ENCODE measurements at places on chromosomes 5 and 9.

DNA sequence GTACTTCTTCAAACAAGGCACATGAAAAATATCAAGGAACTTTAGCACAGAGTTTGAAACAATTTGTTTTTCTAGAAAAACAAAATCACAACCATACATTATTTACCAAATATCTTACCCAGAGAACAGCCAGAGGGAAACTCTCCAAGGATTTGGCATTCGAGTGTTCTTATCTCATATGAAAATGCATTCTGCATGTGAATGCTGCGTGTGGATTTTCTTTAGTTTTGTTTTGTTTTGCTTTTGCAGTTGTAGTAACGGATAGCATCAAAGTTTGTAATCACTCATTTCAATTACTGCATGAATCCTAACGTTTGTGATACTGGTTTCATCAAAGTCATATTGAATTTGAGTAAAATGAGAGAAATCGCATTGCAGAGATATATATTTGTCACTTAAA, 28.0 kb downstream of the ADAMTSL1 start:
- H3K27ac ChIP-seq = no peak overlapping the region
- H3K27me3 ChIP-seq = no peaks in the 10 kb centered on the region
- H3K4me3 ChIP-seq = no peak overlapping the region

GRCh38 chr5:78589923-78590322, 58.6 kb downstream of the LHFPL2 start:
- no peak for DNase-seq
- H3K4me1 ChIP-seq = no peaks in the 10 kb centered on the region
- H3K27ac ChIP-seq = no peak overlapping the region
- no peak overlapping the region for H3K4me3 ChIP-seq
- H3K36me3 ChIP-seq = no peaks in the 10 kb centered on the region
- H3K27me3 ChIP-seq = peaks cover 18% of the 10 kb centered on the region

DNA sequence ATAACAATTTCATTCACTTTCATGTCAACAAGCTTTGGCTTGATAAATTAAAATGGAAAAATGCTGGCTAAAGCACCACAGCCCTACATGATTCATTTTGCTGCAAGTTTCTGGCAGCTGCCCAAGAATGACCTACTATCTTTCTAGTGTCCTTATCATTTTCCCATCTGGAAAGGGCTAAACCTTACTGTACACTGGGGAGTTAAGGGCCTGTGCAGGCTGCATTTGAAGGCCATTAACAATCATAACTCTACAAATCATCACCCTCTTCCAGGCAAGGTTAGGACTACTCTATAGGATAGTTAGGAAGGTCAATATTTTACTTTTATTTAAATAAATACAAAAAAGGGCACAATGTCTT, 579.7 kb upstream of the ZNF608 start:
- H3K4me1 ChIP-seq = no peaks in the 10 kb centered on the region
- H3K27me3 ChIP-seq = no peaks in the 10 kb centered on the region
- H3K36me3 ChIP-seq = no peaks in the 10 kb centered on the region
- no peak overlapping the region for H3K27ac ChIP-seq

GRCh38 chr5:27722337-27722736, 684.0 kb upstream of the CDH9 start:
- no peak overlapping the region for H3K4me3 ChIP-seq
- no peak for DNase-seq
- no peak overlapping the region for H3K27ac ChIP-seq
- no peaks in the 10 kb centered on the region for H3K4me1 ChIP-seq
- H3K27me3 ChIP-seq = no peaks in the 10 kb centered on the region

DNA sequence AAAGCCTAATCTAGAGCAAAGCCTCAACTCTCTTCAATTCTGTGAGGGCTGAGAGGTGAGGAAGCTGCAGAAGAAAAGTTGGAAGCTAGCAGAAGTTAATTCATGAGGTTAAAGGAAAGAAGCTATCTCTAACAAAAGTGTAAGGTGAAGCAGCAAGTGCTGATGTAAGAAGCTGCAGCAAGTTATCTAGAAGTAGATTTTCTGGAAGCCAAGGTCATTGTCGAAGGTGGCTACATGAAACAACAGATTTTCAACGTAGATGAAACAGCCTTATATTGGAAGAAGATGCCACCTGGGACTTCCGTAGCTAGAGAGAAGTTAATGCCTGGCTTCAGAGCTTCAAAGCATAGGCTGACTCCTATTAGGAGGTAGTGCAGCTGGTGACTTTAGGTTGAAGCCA, 42.0 kb downstream of the SREK1 start:
- no peak overlapping the region for H3K27ac ChIP-seq
- H3K36me3 ChIP-seq = no peaks in the 10 kb centered on the region
- H3K4me3 ChIP-seq = no peak overlapping the region
- no peaks in the 10 kb centered on the region for H3K4me1 ChIP-seq
- H3K27me3 ChIP-seq = no peaks in the 10 kb centered on the region

- peak; percentile 87 for DNase-seq
- no peak overlapping the region for H3K27ac ChIP-seq
- H3K4me3 ChIP-seq = no peak overlapping the region
- peaks cover 12% of the 10 kb centered on the region for H3K36me3 ChIP-seq
These were observed 55.3 kb downstream of the ERAP1 start for GRCh38 chr5:96752341-96753016.

DNA sequence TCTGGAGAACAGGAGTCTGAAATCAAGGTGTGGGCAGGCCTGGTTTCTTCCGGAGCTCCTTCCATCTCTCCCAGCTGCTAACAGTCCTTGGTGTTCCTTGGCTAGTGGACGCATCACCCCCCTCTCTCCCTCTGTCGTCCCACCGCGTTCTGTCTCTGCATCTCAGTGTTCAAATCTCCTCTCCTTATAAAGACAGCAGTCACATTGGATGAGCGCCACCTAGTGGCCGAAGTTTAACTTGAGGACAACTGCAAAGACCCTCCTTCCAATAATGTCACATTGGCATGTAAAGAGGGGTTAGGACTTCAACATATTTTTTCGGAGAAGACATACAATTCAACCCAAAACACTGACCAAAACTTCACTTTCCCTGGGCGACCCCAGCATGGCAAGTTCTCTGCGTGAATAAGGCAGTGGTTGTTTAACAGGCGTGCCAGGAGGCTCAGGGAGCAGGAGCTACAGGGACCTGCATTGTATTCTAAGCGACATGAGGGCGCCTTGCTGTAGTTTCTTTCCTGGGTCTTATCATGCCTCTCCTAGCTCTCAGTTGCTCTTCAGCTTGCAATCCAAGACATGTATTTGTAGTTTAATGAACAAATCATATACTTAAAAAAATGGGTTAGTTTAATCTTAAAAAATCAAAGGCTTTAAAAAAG, 27.9 kb upstream of the BASP1 start:
- H3K4me1 ChIP-seq = no peaks in the 10 kb centered on the region
- no peak overlapping the region for H3K4me3 ChIP-seq
- peak; percentile 84 for DNase-seq
- H3K36me3 ChIP-seq = no peaks in the 10 kb centered on the region
- no peaks in the 10 kb centered on the region for H3K27me3 ChIP-seq

- no peaks in the 10 kb centered on the region for H3K27me3 ChIP-seq
- peak; percentile 72 for DNase-seq
These were observed 48.1 kb upstream of the RIOK2 start for GRCh38 chr5:97231025-97231636.

GRCh38 chr5:181050016-181050415, 9.9 kb downstream of the BTNL9 start:
- DNase-seq = no peak
- no peak overlapping the region for H3K27ac ChIP-seq

GRCh38 chr5:180816608-180817534, 14.3 kb upstream of the MGAT1 start:
- peak overlapping the region; percentile 65 for H3K27ac ChIP-seq
- H3K36me3 ChIP-seq = no peaks in the 10 kb centered on the region
- H3K27me3 ChIP-seq = no peaks in the 10 kb centered on the region
- peak; percentile 46 for DNase-seq
- peaks cover 39% of the 10 kb centered on the region for H3K4me1 ChIP-seq
- peak overlapping the region; percentile 34 for H3K4me3 ChIP-seq

DNA sequence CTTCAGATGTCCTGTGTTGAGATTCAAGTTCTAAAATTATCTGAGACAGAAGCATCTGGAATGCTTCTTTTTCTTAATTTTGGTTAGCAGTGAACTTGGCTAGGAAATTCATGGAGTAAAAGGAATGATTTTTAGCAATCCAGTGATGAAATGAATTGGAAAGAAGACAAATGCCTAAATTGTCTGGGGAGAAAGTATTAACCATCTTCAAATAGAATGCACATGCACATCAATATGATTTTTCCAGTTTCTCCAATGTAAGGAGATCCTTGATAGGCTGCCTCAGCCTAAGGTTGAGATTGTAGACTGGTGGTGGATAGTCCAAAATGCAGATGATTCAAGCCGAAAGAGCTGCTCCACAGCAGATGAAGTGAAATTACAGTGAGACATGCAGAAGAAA, 106.7 kb downstream of the PCSK5 start:
- no peaks in the 10 kb centered on the region for H3K36me3 ChIP-seq
- no peaks in the 10 kb centered on the region for H3K27me3 ChIP-seq
- H3K27ac ChIP-seq = no peak overlapping the region

DNA sequence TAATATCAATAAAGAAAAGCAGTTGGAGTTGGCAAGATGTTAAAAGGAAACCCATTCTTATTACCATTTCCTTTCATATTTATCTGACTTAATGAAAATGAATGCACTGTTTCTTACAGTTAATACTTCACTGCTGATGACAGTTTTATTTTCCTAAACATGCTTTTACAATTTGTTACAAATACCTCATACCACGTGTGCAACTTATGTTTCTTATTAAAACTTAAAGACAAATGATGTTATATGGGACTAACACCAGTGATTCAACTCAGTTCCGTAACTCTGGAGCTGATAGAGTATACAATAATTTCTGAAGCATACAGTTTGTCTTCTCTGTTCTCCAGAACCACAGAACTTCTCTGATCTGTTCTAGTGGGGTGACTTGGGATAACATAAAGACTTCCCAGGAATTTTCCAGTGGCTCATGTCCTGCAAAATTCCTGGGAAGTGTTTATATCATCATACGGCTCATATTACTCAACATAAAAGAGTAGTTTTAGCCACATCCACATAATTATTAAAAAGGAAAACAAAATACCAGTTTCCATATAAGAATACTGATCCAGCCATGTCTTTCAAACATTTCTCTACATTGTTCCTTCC, 1259.0 kb upstream of the C9orf72 start:
- no peak overlapping the region for H3K4me3 ChIP-seq
- no peak for DNase-seq
- no peaks in the 10 kb centered on the region for H3K27me3 ChIP-seq
- H3K27ac ChIP-seq = no peak overlapping the region
- no peaks in the 10 kb centered on the region for H3K4me1 ChIP-seq

DNA sequence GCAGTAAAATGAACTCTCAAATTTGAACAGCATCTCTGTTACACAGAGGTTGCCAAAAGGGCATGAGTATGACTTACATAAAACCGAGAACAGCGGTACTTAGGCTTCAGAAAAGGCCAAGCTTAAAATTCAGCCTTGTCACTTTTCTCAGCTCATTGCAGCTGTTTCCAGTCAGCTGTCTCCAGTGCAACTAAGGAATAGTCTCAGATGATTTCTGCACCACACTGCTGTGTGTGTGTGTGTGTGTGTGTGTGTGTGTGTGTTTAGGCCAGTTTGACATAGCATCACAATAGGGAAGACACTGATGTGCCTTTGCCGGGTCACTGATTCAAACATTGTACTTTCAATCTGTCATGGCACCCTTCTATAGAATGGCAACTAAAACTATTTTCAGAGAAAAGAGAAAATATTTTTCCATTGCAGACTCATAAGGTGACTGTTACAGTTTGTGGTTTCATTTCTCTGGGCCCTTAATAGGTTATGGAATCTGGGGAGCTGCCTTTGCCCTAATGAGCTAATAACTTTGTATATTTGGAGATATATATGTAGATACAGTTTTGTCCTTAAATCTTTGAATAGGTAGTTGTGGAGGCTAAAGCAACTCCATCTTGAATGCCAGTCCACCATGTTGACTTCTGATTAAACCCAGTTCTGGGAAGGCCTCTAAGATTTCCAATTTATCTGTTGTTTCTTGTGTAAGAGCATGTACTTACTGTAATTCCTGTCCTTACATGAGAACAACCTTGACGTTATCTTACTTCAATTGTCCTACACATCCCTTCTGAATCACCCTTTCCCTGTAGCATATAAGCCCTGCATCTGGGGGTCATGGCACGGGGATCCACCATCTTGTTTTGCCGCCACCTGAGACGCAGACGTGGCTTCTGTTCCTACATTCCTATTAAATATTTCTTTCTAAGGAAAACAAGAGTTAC, 4.5 kb downstream of the LSM11 start:
- no peak for DNase-seq
- H3K4me1 ChIP-seq = peaks cover 11% of the 10 kb centered on the region
- H3K36me3 ChIP-seq = no peaks in the 10 kb centered on the region
- H3K27me3 ChIP-seq = no peaks in the 10 kb centered on the region
- H3K27ac ChIP-seq = no peak overlapping the region

- no peaks in the 10 kb centered on the region for H3K27me3 ChIP-seq
- H3K4me1 ChIP-seq = no peaks in the 10 kb centered on the region
- peak overlapping the region; percentile 70 for H3K4me3 ChIP-seq
These were observed 1.5 kb downstream of the NSMF start for GRCh38 chr9:137457406-137458193.

- peaks cover 38% of the 10 kb centered on the region for H3K36me3 ChIP-seq
- no peak overlapping the region for H3K4me3 ChIP-seq
- H3K4me1 ChIP-seq = no peaks in the 10 kb centered on the region
- no peaks in the 10 kb centered on the region for H3K27me3 ChIP-seq
These were observed 70.8 kb downstream of the PSMB7 start for GRCh38 chr9:124344291-124345050.

DNA sequence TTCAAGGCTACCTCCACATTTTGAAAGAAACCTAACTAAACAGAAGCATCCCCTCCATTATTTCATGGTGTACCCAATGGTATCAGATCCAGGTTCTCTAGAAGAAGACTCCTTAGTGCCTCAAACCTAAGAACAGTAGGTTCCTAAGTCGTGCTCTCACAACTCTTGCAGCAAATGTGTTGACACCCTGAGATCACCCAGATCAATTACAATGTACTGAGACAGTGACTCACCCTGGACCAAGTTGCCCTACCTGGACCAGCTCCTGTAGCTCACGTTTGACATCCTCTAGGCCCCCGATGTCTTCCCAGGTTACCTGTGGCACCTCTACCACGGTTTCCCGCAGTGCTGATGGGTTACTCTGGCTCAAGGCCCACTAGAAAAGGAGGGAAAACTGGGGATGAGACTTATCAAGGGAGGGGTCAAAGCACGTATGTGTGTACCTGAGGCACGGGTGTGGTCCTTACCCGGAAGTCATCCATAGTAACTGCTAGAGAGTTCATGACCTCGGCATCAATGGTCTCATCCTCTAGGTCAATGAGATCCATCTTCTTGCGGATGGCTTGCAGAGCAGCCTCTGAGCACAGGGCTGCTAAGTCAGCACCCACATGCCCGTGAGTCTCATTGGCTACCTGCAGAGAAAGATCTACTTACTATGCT, 11.7 kb downstream of the VCP start:
- DNase-seq = no peak
- H3K36me3 ChIP-seq = peaks cover 98% of the 10 kb centered on the region
- H3K4me3 ChIP-seq = no peak overlapping the region
- no peaks in the 10 kb centered on the region for H3K27me3 ChIP-seq
- H3K4me1 ChIP-seq = no peaks in the 10 kb centered on the region

GRCh38 chr9:74358959-74359358, 138.2 kb upstream of the RORB start:
- no peak overlapping the region for H3K27ac ChIP-seq
- no peaks in the 10 kb centered on the region for H3K36me3 ChIP-seq
- H3K27me3 ChIP-seq = no peaks in the 10 kb centered on the region
- H3K4me3 ChIP-seq = no peak overlapping the region
- no peak for DNase-seq

- H3K27ac ChIP-seq = no peak overlapping the region
- peaks cover 8% of the 10 kb centered on the region for H3K4me1 ChIP-seq
- no peaks in the 10 kb centered on the region for H3K27me3 ChIP-seq
- no peak for DNase-seq
- no peaks in the 10 kb centered on the region for H3K36me3 ChIP-seq
- H3K4me3 ChIP-seq = no peak overlapping the region
These were observed 21.8 kb downstream of the WHRN start for GRCh38 chr9:114483499-114483898.
